Tibial nerve (tissue), 4 donors: ENCODE measurements at places on chromosomes 5 and 9.

DNA sequence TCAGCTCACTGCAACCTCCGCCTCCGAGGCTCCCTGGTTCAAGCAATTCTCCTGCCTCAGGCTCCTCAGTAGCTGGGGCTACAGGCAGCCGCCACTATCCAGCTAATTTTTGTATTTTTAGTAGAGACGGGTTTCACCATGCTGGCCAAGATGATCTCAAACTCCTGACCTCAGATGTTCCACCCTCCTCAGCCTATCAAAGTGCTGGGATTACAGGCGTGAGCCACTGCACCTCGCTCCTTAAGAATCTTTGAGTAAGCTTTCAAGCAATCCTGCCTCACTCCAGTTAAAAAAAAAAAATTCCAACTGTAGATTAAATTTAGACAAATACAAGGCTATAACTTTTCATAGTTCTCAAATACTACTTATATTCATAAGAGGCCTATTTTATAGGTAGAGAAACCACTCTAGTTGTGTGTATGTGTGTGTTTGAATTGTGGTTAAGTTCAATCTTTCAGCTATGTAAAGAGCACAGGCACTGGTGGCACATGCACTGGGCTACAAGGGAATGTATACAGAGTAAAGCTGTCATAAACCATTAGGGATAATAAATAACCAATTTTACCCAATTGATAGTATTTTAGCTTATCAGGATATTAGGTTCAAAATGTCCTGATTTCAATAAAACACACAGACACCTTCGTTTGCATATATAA is 50.6 kb upstream of the RAPGEF6 start:
- no peak for DNase-seq

- DNase-seq: no peak
These were observed 450 bp downstream of the GPBP1 start for GRCh38 chr5:57174128-57174889.

- no peak for DNase-seq
These were observed 30.8 kb downstream of the SLC6A3 start for GRCh38 chr5:1414311-1415058.

GRCh38 chr5:82513738-82514137 is 235.6 kb upstream of the RPS23 start:
- DNase-seq: no peak
